Adrenal gland (tissue), 19 donors: ENCODE measurements at places on chromosomes 7 and 10. TPM values are rescaled to one million over a fixed set of nuclear protein-coding genes. Genes with fewer than 3 reads are reported as not detected.
A peak's percentile ranks its signal among the peaks of the same experiment; 100 is the strongest.

POMZP3 gene
- 4.3 TPM for total RNA-seq

DNA sequence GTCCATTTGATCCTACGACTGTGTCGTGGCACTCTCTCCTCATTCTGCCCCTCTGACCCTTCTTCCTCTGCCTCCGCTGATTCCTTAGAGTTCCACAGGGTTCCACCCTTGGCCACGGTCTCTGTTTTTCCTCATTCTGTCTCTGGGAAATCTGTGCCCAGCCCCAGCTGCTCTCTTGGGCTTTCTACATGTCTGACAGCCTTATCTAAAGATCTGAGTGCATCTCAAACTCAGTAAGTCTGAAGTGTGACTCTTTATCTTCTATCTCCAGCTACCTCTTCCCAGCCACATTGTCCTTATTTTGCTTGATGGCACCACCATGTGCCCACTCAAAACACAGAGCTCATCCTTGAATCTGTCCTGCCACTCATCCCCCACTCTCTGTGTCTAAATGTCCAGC, 62.1 kb upstream of the AQP1 start:
- no peak for DNase-seq

DNA sequence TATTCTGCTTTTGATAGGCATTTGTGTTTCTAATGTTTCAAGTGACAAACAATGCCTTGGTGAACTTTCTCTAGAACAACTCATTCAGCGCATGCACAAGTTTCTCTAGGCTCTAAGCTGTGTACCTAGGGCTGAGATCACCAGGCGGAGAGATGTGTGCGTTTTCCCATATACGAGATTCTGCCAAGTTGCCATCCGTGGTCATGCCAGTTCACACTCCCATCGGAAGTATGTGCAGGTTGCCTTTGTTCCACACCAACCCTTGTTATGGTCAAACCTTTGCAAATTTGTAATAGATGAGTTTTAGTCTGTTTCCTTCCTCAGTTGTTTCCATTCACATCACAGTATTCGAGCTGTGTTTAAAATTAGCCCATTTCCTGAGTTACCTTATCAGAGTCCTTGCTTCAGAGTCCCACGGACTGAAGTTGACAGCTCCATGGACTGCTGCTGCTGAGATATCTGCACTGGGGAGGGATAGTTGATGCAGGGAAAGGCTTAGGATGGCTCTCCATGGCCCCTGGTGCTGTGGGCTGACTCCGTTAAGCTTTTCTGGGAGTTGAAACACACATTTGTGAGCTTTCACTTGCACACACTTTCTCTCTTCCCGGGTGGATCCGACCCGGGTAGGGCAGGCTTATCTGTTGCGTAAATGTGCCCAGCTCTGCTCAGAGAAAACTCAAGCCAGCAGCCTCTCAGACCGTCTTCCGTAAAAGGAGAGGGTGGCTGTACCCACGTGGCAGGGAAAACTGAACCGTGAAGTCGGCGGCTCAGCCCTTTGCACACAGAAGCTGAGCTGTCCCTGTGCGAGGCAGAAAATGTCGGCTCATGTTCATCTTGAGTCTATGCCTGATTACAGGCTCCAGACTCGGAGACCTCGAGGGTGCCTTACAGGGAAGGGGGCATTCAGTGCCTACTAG, 49.4 kb downstream of the HK1 start:
- DNase-seq: peak; percentile 85

GRCh38 chr10:81479316-81479715, 395.7 kb upstream of the NRG3 start:
- DNase-seq: no peak

FBXO24 gene
- 1.4 TPM for total RNA-seq

ITIH5 gene
- 1.3 TPM for total RNA-seq

BTBD16 gene
- total RNA-seq: 0.29 TPM

DNA sequence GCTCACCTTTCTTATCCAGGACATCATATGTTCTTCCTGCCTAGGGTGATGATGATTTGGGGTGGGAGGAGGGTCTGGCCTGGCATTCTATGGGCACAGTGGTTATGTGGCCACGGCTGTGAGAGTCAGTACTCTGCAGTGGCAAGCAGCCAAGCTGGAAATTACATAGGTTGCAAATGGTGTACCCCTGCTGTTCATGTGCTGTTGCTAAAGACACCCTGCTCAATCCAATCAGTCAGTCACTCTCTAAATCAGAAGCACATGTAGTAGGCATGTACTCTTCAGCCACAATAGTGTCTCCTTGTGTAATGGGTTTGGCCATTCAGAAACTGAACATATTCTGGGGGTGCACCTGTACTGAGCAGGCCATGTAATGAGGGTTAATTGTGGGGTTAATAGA, 449.1 kb upstream of the ANKRD30A start:
- DNase-seq: no peak

SLC13A1 gene
- not detected for total RNA-seq

GRCh38 chr7:38465956-38466355, 165.2 kb downstream of the AMPH start:
- no peak for DNase-seq

DNA sequence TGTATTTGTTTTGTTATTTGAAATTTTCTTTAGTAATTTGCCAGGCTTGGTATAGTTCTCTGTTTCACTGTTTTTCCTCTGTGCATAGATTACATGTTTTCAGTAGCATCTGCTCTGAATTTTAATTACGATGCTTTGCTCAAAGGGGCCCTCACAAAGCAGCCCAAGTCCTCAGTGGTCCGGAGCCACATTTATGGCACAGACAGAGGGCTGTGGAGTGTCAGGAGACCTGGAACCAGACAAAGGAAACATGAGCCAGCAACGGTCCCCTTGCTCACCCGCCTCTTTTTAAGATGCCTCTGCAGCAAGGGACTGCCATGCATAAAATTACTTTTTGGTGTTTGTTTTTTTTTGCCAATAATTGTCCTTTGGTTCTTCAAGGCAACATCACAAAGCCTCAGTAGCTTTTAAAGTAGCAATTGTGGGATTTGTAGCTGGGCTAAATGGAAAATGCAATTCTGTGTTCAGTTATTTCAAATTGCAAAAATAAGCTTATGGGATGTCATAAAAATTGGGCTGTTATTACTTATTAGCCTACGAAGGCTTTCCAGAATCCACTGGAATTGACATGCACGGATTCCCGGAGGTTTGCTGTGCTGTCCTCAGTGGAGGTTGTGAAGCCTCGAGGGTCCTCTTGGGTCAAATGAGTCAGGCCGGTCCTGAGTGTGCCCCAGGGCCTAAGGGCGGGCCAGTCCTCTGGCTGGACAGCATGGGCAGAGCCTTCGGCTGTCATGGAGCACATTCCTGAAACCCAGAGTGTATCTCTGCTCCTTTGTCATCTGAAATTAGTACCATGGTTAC, 422.8 kb downstream of the GLRX3 start:
- DNase-seq: no peak

- DNase-seq: no peak
Measured at GRCh38 chr10:83222832-83223742, 916.2 kb upstream of the GHITM start.

MRLN gene
- total RNA-seq: not detected

- no peak for DNase-seq
Measured at GRCh38 chr7:6558837-6559236, 7.6 kb upstream of the GRID2IP start.

GRCh38 chr10:33073641-33074415, 115.8 kb upstream of the ITGB1 start:
- DNase-seq: no peak

DNA sequence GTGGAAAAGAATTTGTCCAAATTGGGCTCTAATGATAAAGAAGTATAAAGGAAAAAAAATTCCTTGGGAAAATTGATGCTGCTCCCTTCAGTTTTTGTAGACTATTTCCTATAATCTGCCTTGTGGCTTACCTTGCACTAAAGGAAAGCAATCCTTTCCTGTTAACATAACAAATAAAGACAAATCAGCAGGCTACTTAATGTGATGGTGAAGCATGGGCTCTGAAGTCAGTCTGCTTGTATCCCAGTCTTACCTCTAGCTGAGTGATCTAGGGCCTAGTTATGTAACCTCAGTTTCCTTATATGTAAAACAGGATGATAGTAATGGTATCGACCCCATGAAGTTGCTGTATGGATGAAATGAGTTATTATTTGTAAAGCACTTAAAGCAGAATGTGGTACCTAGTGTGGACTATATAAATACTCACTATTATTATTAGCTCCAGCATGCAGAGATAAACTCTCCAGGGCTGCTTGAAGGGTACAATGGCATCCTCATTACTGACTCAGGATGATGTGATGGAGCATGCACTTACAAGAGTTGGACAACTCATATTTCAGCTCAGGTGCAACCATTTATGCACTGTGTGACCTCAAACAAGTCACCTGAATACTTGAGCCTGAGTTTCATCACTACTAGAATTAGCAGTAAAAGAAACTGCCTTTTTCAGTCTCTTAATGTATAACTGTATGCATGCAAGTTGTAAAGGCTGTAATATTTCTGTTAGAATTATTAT, 156.1 kb downstream of the DKK1 start:
- DNase-seq: no peak

DNA sequence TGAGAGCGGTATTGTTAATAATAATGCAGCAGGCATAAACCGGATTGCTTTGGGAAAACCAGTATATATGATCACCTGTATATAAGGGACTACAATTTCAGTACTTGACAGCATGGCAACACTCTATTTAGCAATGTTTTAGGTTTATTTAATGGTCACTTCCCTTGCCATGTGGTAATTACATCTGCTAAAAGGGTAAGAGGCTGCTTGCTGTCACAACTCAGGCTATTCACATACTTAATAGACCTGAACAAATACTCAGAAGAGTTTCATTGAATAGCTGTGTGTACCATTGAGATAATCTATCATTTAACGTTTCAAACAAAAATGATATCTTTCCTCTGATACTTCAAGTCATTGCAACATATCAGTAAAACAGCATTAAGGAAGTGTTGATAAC, 90.1 kb downstream of the PCDH15 start:
- no peak for DNase-seq

CLCN1 gene
- total RNA-seq: not detected

DNA sequence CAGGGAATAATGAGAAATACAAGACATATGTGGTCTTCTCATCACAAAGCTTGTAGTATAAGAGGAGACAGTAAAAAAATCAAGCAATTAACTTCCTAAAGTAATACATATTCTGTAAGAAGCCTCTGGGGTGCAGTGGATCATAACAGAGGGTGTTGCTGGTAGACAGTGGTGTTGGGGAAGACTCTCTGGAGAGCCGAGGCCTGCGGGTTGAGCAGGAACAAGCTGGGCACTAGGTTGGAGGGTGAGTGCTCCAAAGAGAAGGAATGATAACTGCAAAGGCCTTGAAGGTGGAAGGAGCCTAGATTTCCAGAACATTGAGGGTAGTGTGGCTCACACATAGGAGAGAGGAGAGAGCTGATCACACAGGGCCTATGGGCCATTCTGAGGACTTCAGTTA, 1.5 kb downstream of the GIMAP4 start:
- no peak for DNase-seq

FAM131B gene
- 0.32 TPM for total RNA-seq

DNA sequence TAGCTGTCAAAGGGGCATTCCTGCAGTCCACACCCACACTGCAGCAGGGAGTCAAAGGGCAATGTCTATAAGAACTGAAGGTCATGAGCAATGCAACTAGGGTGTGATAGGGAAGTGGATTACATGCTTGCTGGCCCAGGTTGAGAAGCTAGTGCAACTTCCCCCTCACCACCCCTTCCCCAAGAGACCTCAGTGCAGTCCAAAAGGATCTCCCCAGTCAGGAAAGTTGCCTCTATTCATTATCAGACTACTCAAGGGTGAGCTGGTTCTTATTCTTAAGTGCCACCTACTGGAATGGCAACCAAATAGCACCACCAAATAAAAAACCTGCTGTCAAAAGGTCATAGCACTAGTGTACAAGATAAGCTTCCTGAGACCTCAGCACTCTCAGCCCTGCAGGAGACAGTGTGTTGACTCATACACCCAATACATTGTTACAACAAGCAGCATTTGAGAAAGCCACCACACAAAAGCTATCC, 28.2 kb downstream of the MTERF1 start:
- DNase-seq: no peak

NPY4R2 gene
- total RNA-seq: not detected

POM121C gene
- total RNA-seq: 19.4 TPM

DNA sequence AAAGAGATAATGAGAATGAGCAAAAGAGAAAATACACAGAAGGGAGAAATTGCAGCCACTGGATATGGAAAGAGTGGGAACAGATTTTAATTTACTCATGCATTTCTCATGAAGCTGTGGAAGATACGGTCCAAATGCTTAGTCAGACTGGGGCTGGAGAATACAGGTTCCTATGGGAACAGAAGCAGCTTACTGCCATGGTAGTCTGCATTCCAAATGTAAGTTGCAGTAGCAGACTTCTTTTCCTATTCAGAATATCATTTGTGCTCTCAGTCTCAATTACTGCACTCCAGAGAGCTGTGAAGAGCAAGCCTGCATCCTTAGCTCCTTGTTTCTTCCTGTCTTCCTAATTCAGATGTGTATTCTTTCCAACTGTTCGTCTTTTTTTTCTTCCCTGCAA, 190.8 kb upstream of the TMEM196 start:
- no peak for DNase-seq

DNA sequence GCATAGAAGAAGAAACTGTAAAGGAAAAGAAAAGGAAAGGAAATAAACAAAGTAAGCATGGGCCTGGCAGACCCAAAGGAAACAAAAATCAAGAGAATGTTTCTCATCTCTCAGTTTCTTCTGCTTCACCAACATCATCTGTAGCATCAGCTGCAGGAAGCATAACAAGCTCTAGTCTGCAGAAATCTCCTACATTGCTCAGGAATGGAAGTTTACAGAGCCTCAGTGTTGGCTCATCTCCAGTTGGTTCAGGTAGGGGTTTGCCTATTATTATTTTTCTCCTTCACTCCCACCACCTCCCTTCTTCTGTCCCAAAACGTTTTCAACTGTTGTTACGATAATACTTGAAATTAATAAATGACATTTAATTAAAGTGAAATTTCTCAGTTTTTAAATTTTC, 139.6 kb downstream of the MLLT10 start:
- DNase-seq: no peak

DNA sequence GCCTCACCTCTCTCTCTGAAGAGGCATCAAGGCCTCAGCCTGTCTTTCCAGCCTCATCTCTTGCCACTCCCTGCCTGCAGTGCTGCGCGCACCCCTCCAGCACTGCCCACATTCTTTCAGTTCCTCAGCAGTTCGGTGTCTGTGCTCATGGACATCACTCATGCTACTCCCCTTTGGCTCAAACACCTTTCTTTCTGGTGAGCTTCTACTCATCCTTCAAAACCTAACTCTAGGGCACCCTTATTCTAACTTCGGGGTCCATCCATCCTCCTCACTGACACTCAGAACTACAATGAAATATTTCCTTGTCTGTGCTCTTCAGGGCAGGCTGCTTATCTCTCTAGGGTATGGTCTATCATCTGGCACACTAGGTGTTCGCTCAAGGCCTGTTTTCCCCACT, 169.9 kb upstream of the BMPER start:
- no peak for DNase-seq

PPIF gene
- 180 TPM for total RNA-seq

DNA sequence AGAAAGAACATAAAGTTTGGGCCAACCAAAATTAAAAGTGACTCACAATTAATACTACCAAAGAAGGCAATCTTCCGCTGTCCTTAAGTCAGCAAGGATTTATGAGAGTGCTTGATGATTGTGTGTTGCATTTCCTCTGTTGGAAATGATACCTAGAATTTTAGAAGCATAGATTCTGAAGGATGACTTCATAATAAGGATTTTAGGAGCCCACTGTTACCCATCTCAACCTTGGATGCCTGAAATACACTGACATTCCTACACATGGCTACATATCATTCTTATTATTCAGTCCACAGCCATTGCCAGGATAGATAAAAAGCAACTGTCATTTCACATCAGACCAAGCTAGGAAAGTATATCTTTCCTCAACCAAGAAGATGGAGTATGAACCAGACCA, 823.8 kb downstream of the LRMDA start:
- no peak for DNase-seq
